Heart left ventricle (tissue), 16 donors: ENCODE measurements at places on chromosomes 11 and 22. TPM values are rescaled to one million over a fixed set of nuclear protein-coding genes. Genes with fewer than 3 reads are reported as not detected.

KRTAP5-3 gene
- not detected for total RNA-seq

- no peak for DNase-seq
- H3K36me3 ChIP-seq = no peaks in the 10 kb centered on the region
- H3K27me3 ChIP-seq = no peaks in the 10 kb centered on the region
- H3K27ac ChIP-seq = no peak overlapping the region
Observed at GRCh38 chr11:1854949-1855885, 2.3 kb downstream of the LSP1 start.

DNA sequence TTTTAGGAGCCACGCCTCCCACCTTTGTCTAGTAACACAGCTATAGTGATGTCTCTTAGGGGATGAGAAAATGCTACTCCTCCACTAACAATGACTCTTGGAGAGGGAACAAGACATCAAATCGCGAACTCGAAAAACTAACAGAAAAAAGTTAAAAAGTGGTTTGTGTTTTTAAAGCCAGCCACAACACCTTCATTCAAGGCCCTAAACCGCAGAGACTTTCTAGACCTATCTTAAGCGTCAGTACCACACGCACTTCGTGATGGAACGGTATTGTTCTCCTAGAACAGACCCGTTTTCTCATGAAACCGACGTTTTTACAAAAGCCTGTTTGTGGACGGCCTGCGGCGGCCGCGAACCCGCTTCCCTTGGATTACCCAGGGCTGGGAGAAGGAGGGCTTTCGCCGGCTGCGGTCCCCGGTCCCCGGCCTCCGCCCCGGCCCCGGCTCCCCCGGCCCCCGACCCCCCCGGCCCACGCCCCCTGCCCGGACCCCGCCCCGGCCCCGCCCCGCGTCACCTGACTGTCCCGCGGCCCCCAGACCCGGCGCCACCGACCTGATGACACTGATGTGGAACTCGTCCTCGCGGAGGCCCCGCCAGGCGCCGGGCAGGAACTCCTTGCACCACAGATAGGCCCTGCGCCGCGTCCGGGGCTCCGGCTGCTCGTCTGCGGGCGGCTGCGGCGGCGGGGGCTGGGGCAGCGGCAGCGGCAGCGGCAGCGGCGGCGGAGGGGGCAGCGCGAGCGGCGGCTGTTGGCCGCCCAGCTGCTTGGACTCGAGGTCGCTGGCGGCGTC lies 718 bp downstream of the CHKA start:
- DNase-seq = peak; percentile 80
- H3K4me1 ChIP-seq = peaks cover 5% of the 10 kb centered on the region
- H3K4me3 ChIP-seq = peak overlapping the region; percentile 53
- H3K27ac ChIP-seq = peak overlapping the region; percentile 99
- H3K36me3 ChIP-seq = no peaks in the 10 kb centered on the region

GRCh38 chr22:47552024-47552423 lies 789.6 kb downstream of the TBC1D22A start:
- no peaks in the 10 kb centered on the region for H3K4me1 ChIP-seq
- H3K27me3 ChIP-seq = peaks cover 24% of the 10 kb centered on the region
- no peak overlapping the region for H3K4me3 ChIP-seq
- no peak overlapping the region for H3K27ac ChIP-seq

- DNase-seq = no peak
- no peak overlapping the region for H3K4me3 ChIP-seq
- H3K36me3 ChIP-seq = peaks cover 9% of the 10 kb centered on the region
- no peaks in the 10 kb centered on the region for H3K27me3 ChIP-seq
- H3K4me1 ChIP-seq = no peaks in the 10 kb centered on the region
Observed at GRCh38 chr11:66835768-66836405, 7.4 kb upstream of the RCE1 start.

GRCh38 chr11:27477243-27477642 lies 4.7 kb upstream of the LGR4 start:
- DNase-seq = no peak
- H3K27me3 ChIP-seq = no peaks in the 10 kb centered on the region
- no peaks in the 10 kb centered on the region for H3K36me3 ChIP-seq
- H3K4me1 ChIP-seq = peaks cover 4% of the 10 kb centered on the region
- no peak overlapping the region for H3K27ac ChIP-seq

GRCh38 chr11:79226126-79226525 lies 214.7 kb downstream of the TENM4 start:
- no peak overlapping the region for H3K4me3 ChIP-seq
- DNase-seq = no peak
- no peaks in the 10 kb centered on the region for H3K36me3 ChIP-seq
- no peaks in the 10 kb centered on the region for H3K4me1 ChIP-seq
- no peak overlapping the region for H3K27ac ChIP-seq

RFPL3 gene
- not detected for total RNA-seq

ADM gene
- 13.8 TPM for total RNA-seq

DNA sequence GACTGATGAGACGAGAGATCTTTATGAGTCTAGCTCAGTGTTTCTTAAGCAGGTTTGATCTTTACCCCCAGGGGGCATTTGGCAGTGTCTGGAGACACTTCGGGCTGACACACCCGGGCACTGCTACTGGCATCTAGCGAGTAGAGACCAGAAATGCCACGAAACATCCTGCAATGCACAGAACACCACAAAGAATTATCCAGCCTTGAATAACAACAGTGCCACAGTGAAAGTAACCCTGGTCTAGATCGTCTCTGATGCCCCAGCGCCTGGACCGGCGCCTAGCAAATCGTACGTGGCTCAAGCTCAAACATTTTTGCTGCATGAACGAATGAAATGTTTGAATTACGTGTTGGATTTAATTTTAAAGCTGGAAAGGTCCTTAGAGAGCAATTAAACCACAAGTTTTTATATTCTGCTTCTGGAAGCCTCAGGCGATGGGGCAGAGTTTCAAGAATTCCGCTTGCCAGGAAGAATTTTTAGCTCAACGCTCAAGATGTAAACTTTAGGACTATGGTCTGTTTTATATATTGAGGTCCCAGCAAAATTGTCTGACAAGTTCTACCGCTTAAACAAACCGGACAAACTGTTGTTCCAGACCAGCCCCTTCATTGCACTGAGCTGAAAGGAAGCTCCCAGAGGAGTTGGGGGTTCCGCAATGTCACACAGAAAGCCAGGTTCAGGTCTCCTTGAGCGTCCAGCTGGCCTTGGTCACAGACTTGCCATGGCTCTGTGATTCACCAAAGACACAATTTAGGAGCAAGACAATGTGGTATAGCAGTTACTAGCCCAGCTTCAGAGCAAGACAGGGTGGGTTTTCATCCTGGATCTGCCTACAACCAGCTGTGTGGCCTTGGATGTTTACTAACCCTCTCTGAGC lies 44.2 kb upstream of the SMTN start:
- H3K27me3 ChIP-seq = no peaks in the 10 kb centered on the region
- H3K4me3 ChIP-seq = peak overlapping the region; percentile 25
- H3K36me3 ChIP-seq = no peaks in the 10 kb centered on the region
- no peak for DNase-seq
- peaks cover 3% of the 10 kb centered on the region for H3K4me1 ChIP-seq
- peak overlapping the region; percentile 18 for H3K27ac ChIP-seq

DNA sequence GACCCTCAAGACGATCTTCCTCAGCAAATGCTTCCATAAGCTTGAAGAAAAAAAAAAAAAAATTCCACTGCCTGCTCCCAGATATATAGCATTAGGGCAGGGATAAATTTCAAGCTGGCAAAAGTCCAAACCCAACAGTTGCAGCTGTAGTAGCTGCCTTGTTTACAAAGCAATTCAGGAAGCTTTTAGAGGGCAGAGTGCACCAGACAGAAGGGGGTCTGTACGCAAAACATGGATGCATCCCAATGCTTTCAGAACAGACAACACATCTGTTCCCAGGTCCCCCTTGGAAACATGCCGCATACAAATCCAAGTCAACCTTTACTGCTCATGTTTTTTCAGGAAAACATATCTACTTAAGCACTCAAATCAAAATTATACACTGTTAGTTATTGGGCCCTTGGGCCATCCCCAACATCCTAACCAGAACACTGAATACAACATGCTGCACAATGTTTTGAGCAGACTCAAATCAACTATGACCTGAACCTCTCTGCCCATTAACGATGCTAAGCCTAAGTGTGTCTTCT lies 94.5 kb downstream of the CADM1 start:
- H3K4me3 ChIP-seq = no peak overlapping the region
- DNase-seq = no peak
- H3K36me3 ChIP-seq = no peaks in the 10 kb centered on the region
- no peak overlapping the region for H3K27ac ChIP-seq
- no peaks in the 10 kb centered on the region for H3K27me3 ChIP-seq
- H3K4me1 ChIP-seq = no peaks in the 10 kb centered on the region

GRCh38 chr11:72730737-72731136 lies 21.5 kb downstream of the ARAP1 start:
- H3K27me3 ChIP-seq = no peaks in the 10 kb centered on the region
- peaks cover 10% of the 10 kb centered on the region for H3K4me1 ChIP-seq
- DNase-seq = no peak
- no peak overlapping the region for H3K4me3 ChIP-seq

DNA sequence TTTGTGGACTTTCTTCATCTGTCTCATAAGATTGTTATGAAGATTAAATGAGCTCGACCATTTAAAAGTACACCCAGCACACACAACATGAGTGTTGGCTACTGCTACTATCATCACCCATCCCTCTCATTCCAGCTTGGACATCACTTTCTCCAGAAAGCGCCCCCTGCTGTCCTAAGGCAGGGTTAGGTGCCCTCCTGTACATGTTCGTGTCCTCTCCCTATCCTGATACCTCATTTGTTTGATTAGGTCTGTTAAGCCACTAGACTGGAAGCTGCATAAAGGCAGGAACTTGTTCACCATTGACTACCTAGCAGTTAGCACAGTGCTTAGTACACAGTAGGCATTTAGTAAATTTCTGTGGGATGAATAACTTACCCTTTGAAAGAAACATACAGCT lies 85.5 kb downstream of the ENTHD1 start:
- no peaks in the 10 kb centered on the region for H3K4me1 ChIP-seq
- no peak for DNase-seq
- H3K27ac ChIP-seq = no peak overlapping the region
- H3K36me3 ChIP-seq = no peaks in the 10 kb centered on the region

GRCh38 chr22:39658367-39658766 lies 87.8 kb downstream of the CACNA1I start:
- DNase-seq = no peak
- H3K36me3 ChIP-seq = no peaks in the 10 kb centered on the region
- no peak overlapping the region for H3K27ac ChIP-seq
- H3K27me3 ChIP-seq = peaks cover 79% of the 10 kb centered on the region
- peaks cover 9% of the 10 kb centered on the region for H3K4me1 ChIP-seq

GPR83 gene
- total RNA-seq = not detected

DNA sequence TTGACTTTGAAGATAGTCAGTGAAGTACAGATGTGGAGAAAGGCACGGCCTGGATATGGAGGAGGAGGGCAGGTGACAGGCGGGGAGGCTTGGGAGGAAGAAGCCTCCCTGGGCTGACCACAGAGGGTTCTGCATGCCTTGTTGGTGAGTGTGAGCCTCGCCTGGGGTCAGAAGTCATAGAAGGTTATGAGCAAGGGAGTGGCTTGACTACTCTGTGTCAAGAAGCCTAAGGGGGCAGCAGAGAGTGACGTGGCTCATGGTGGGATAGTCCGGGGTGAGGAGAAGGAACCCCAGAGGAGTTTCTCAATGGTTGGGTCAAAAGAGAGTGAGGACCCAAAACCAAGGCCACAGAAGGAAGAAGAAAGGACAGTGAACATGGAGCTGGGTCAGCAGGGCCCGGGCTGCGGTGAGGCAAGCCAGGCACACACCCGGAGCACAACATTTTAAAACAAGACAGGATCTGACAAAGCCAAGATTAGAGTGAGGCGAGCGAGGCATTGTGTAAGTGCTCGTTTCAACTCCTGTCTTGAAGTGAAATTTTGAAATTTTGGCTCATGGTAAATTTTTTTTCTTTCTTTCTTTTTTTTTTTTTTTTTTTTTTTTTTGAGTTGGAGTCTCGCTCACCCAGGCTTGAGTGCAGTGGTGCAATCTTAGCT lies 31.9 kb downstream of the PDGFB start:
- no peak overlapping the region for H3K27ac ChIP-seq
- no peaks in the 10 kb centered on the region for H3K36me3 ChIP-seq
- no peak for DNase-seq
- H3K27me3 ChIP-seq = no peaks in the 10 kb centered on the region

DNA sequence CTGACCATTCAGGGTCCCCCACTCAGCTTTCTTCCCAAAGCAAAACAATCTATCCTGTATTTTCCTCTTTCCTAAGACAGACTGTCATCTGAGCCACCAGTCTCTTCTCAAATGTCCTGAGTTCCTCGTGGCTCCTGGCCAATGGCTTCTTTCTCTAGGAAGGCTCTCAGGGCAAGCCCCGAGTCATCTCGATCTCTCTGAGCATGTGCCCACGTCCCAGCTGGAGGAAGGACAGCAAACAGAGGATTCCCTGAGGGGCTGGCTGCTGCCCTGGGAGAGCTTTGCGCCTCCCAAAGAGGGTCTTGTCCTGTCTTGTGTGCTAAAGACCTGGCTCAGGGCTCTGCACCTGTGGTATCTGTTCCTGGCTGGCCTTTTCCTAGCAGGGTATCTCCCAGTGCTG lies 8.3 kb downstream of the SLC37A2 start:
- H3K36me3 ChIP-seq = no peaks in the 10 kb centered on the region
- no peaks in the 10 kb centered on the region for H3K4me1 ChIP-seq
- no peak for DNase-seq
- no peaks in the 10 kb centered on the region for H3K27me3 ChIP-seq

DNA sequence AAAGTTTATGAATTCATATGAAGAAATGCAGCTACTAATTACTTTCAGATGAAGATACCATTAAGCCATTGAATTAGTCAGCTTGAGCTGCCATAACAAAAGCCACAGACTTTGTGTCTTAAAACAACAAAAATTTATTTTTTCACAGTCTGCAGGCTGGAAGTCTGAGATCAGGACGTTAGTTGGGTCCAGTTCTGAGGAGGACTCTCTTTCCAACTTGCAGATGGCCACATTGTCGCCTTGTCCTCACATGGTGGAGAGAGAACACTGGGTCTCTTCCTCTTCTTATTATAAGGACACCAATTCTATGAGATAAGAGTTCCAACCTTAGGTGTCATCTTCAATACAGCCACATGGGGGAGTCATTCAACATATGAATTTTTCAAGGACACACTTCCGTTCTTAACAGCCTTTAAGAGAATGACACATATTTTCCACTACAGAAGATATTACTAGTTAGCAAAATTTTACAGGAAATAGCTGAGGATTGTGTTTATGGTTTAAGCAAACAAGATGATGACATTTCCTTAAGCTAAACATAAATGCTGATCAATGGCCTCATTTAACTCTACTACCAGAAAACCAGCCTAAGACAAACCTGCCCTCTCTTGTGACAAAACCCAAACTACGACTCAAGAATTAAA lies 56.0 kb downstream of the DCUN1D5 start:
- no peaks in the 10 kb centered on the region for H3K27me3 ChIP-seq
- H3K36me3 ChIP-seq = no peaks in the 10 kb centered on the region
- peak; percentile 23 for DNase-seq
- no peaks in the 10 kb centered on the region for H3K4me1 ChIP-seq
- H3K4me3 ChIP-seq = no peak overlapping the region

- DNase-seq = no peak
- peaks cover 3% of the 10 kb centered on the region for H3K27me3 ChIP-seq
- no peak overlapping the region for H3K27ac ChIP-seq
- H3K4me3 ChIP-seq = no peak overlapping the region
Observed at GRCh38 chr22:22883090-22883727, 4.4 kb upstream of the IGLL5 start.
